Colonic mucosa (tissue), 4 donors: ENCODE measurements at places on chromosomes 13 and 19. TPM values are rescaled to one million over a fixed set of nuclear protein-coding genes. Genes with fewer than 3 reads are reported as not detected.

- no peaks in the 10 kb centered on the region for H3K36me3 ChIP-seq
- H3K27me3 ChIP-seq = no peaks in the 10 kb centered on the region
- H3K4me3 ChIP-seq = no peak overlapping the region
- no peaks in the 10 kb centered on the region for H3K4me1 ChIP-seq
Observed at GRCh38 chr13:24361113-24361512, 51.7 kb downstream of the C1QTNF9 start.

GRCh38 chr13:59086147-59086546, 1077.6 kb downstream of the DIAPH3 start:
- no peak overlapping the region for H3K27ac ChIP-seq
- no peaks in the 10 kb centered on the region for H3K27me3 ChIP-seq
- DNase-seq = no peak
- H3K36me3 ChIP-seq = no peaks in the 10 kb centered on the region
- no peak overlapping the region for H3K4me3 ChIP-seq
- H3K4me1 ChIP-seq = no peaks in the 10 kb centered on the region

DNA sequence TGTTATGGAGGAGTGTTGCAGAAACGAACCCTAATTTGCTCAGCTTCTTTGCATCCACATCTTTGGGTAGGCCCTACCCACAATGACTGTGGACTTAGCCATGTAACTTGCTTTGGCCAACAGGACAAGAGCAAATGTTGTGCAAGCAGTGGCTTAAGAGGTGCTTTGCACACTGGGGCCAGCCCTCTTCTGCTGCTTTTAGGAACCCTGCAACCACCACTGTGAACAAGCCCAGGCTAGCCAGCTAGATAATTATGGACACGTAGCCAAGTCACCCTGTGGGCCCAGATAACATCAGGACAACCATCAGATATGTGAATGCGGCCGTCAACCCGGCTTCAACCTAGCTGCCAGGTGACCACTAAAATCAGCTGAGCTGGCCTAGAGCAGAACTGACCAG, 17.1 kb downstream of the C19orf47 start:
- no peak overlapping the region for H3K4me3 ChIP-seq
- no peak overlapping the region for H3K27ac ChIP-seq
- no peaks in the 10 kb centered on the region for H3K36me3 ChIP-seq
- no peaks in the 10 kb centered on the region for H3K4me1 ChIP-seq
- no peaks in the 10 kb centered on the region for H3K27me3 ChIP-seq
- DNase-seq = no peak

DNA sequence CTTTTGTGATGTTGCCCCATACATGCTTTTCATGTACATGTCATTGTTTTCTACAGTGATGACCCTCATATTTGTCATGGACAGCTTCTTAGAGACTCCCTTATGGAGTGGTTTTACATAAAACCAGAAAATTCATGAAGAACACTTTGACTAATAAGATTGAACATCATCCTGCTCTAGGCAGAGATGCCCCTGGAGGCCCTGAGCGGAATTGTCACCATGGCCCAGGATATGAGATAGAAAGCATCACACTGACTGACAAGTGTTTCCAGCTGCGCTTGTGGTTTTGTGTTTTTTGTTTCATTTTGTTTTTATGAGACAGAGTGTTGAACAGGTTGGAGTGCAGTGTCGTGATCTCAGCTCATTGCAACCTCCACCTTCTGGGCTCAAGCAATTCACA, 22.2 kb downstream of the ZNF701 start:
- H3K27me3 ChIP-seq = no peaks in the 10 kb centered on the region
- DNase-seq = no peak
- no peak overlapping the region for H3K4me3 ChIP-seq
- no peak overlapping the region for H3K27ac ChIP-seq

DNA sequence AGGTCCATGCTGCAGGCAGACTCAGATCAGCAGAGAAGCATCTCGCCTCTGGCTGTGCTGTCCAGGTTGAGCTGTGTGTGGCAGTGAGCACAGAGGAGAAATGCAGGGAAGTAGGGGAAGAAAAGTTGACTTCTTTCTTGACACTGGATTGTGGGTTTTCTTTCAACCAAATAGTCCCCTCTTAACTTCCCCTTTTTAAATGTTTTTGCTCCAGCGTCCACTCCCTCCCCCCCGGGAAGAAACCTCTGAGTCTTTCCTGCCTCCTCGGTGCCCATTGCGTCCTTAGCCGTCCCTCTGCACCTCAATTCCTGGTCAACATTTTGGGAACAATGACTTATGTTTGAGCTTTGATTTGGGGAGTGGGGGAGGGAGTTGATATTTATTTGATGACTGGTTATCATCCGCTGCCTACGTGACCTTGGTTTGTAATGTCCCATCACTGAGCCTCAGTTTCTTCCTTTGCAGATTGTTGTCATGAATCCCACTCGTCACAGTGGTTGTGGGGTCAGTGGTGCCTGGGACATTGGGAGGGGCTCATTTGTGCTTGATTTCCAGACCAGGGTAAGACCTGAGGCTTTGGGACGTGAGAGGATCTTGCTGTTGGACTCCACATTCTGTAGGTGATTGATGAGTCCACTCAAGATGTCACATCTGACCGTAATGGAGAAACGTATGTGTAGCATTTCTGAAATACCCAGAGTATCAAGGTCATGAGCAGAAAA, at the start of gene LILRB2:
Gene LILRB2, minus strand, starts transcription at position 104 of the 722 bp plus-strand sequence. CDS start 614 bp downstream, outside the sequence.
- no peaks in the 10 kb centered on the region for H3K4me1 ChIP-seq
- H3K36me3 ChIP-seq = no peaks in the 10 kb centered on the region
- no peak within 1 kb of the TSS for H3K27ac ChIP-seq
- peak within 1 kb of the TSS; percentile 15 for H3K4me3 ChIP-seq

GRCh38 chr19:31349160-31349881, at the start of gene TSHZ3:
Gene TSHZ3 (minus strand): TSS chr19:31349436. CDS start chr19:31349219, 217 bp downstream.
- no peaks in the 10 kb centered on the region for H3K4me1 ChIP-seq
- H3K27ac ChIP-seq = peak within 1 kb of the TSS; percentile 79
- peak; percentile 67 for DNase-seq
- H3K36me3 ChIP-seq = no peaks in the 10 kb centered on the region

- H3K27me3 ChIP-seq = no peaks in the 10 kb centered on the region
- DNase-seq = no peak
- peaks cover 7% of the 10 kb centered on the region for H3K4me1 ChIP-seq
- H3K27ac ChIP-seq = no peak overlapping the region
- H3K4me3 ChIP-seq = no peak overlapping the region
- peaks cover 42% of the 10 kb centered on the region for H3K36me3 ChIP-seq
Observed at GRCh38 chr19:6418562-6418932, 6.1 kb downstream of the KHSRP start.

- no peak for DNase-seq
- H3K36me3 ChIP-seq = no peaks in the 10 kb centered on the region
- H3K27me3 ChIP-seq = no peaks in the 10 kb centered on the region
- no peak overlapping the region for H3K27ac ChIP-seq
- no peak overlapping the region for H3K4me3 ChIP-seq
- H3K4me1 ChIP-seq = no peaks in the 10 kb centered on the region
Observed at GRCh38 chr13:48615049-48615448, 38.7 kb upstream of the CYSLTR2 start.

DNA sequence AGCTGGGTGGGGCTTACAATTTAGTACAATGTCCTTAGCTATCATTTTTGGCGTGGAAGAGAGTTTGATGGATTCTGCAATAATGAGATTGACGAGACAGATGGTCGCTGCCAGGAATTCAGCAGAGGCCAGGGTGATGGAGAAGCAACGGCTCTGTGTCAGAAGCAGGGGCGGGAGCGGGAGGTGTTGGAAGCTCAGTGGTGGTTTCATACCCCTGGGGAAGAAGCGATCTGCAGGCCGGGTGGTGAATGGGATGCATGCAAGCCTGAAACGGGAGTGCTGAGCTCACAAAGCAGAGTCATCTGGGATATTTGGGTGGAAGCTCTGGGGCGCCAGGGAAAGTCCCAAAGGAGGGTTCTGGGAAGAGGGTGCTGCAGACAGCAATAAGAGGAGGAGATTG, 370.8 kb downstream of the ZNF536 start:
- H3K4me1 ChIP-seq = no peaks in the 10 kb centered on the region
- no peak overlapping the region for H3K4me3 ChIP-seq
- no peak for DNase-seq
- H3K27me3 ChIP-seq = no peaks in the 10 kb centered on the region
- H3K36me3 ChIP-seq = no peaks in the 10 kb centered on the region
- H3K27ac ChIP-seq = no peak overlapping the region

- H3K27me3 ChIP-seq = no peaks in the 10 kb centered on the region
- DNase-seq = no peak
- no peak overlapping the region for H3K4me3 ChIP-seq
- no peaks in the 10 kb centered on the region for H3K4me1 ChIP-seq
- no peaks in the 10 kb centered on the region for H3K36me3 ChIP-seq
Observed at GRCh38 chr19:45999653-46000121, 4.4 kb downstream of the CCDC61 start.

GRCh38 chr19:40813182-40813581, 14.2 kb downstream of the EGLN2 start:
- no peak overlapping the region for H3K4me3 ChIP-seq
- DNase-seq = no peak
- H3K27ac ChIP-seq = no peak overlapping the region
- H3K4me1 ChIP-seq = no peaks in the 10 kb centered on the region
- H3K36me3 ChIP-seq = peaks cover 4% of the 10 kb centered on the region

DNA sequence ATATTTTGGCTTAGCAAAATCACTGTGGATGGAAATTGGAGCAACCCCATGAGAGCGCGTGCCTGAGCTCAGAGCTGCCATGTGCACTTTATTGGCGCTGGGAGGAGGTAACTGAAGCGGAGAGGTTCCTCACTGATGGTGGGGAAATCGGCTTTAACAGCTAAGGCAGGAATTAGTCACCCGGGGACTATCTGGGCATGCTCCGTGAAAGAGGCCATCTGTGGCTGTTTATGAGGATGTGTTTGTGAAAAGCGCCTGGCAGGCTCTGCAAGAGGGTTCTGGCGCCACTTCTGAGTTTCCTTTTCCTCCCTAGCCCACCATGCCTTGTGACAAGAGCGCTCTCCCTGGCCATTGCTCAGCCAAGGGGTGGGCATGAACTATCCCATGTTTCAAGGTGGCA, 815.6 kb downstream of the UQCRFS1 start:
- no peak for DNase-seq
- no peak overlapping the region for H3K4me3 ChIP-seq
- no peak overlapping the region for H3K27ac ChIP-seq
- no peaks in the 10 kb centered on the region for H3K4me1 ChIP-seq
- no peaks in the 10 kb centered on the region for H3K36me3 ChIP-seq
- no peaks in the 10 kb centered on the region for H3K27me3 ChIP-seq

DNA sequence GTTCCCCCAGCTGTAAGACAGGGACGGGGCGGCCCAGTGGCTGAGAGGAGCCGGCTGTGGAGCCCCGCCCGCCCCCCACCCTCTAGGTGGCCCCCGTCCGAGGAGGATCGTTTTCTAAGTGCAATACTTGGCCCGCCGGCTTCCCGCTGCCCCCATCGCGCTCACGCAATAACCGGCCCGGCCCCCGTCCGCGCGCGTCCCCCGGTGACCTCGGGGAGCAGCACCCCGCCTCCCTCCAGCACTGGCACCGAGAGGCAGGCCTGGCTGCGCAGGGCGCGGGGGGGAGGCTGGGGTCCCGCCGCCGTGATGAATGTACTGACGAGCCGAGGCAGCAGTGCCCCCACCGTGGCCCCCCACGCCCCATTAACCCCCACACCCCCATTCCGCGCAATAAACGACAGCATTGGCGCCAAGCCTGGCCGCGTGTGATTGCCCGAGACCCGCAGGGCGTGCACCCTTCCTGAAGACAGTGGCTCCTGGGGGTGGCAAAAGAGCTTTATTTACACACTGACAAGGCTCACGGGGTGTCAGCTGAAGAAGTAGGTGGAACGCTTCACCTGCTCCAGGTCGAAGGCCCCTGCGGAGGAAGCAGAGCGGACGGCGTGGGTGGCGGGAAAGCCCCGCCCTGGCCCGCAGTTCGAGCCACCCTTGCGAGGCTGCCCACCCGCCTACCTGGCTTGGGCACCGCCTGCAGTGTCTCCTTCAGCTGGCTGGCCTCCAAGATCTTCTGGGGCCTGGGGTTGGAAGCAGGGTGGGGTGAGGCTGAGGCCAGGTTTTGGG, 16.4 kb downstream of the POLRMT start:
- no peak overlapping the region for H3K27ac ChIP-seq
- peaks cover 4% of the 10 kb centered on the region for H3K27me3 ChIP-seq
- H3K36me3 ChIP-seq = peaks cover 5% of the 10 kb centered on the region
- H3K4me1 ChIP-seq = no peaks in the 10 kb centered on the region
- no peak overlapping the region for H3K4me3 ChIP-seq

- no peaks in the 10 kb centered on the region for H3K36me3 ChIP-seq
- no peaks in the 10 kb centered on the region for H3K4me1 ChIP-seq
- no peak overlapping the region for H3K4me3 ChIP-seq
- H3K27ac ChIP-seq = no peak overlapping the region
- no peak for DNase-seq
Observed at GRCh38 chr13:50585674-50586413, 257.6 kb downstream of the DLEU7 start.

GRCh38 chr13:100534911-100535310, 53.7 kb downstream of the GGACT start:
- H3K4me1 ChIP-seq = no peaks in the 10 kb centered on the region
- no peak for DNase-seq
- no peaks in the 10 kb centered on the region for H3K36me3 ChIP-seq
- H3K27ac ChIP-seq = no peak overlapping the region
- no peak overlapping the region for H3K4me3 ChIP-seq

GRCh38 chr19:40588110-40588854, 11.6 kb downstream of the SHKBP1 start:
- no peaks in the 10 kb centered on the region for H3K27me3 ChIP-seq
- no peak for DNase-seq
- no peak overlapping the region for H3K27ac ChIP-seq
- no peaks in the 10 kb centered on the region for H3K36me3 ChIP-seq
- no peaks in the 10 kb centered on the region for H3K4me1 ChIP-seq

- no peak for DNase-seq
- H3K4me3 ChIP-seq = no peak overlapping the region
- no peaks in the 10 kb centered on the region for H3K27me3 ChIP-seq
- no peaks in the 10 kb centered on the region for H3K36me3 ChIP-seq
- no peak overlapping the region for H3K27ac ChIP-seq
- no peaks in the 10 kb centered on the region for H3K4me1 ChIP-seq
Observed at GRCh38 chr19:38278751-38279150, 14.4 kb downstream of the SPINT2 start.

- H3K4me1 ChIP-seq = no peaks in the 10 kb centered on the region
- H3K36me3 ChIP-seq = no peaks in the 10 kb centered on the region
- no peak for DNase-seq
- no peak overlapping the region for H3K27ac ChIP-seq
- H3K27me3 ChIP-seq = no peaks in the 10 kb centered on the region
Observed at GRCh38 chr19:50460161-50460765, 16.0 kb upstream of the EMC10 start.

- DNase-seq = no peak
- H3K4me3 ChIP-seq = no peak overlapping the region
- H3K4me1 ChIP-seq = no peaks in the 10 kb centered on the region
- H3K27me3 ChIP-seq = no peaks in the 10 kb centered on the region
Observed at GRCh38 chr13:47038188-47038587, 141.3 kb upstream of the HTR2A start.

KLK14 gene
- 0.52 TPM for total RNA-seq

NANOS3 gene
- total RNA-seq = not detected

PCDH20 gene
- total RNA-seq = 7.8 TPM

FCER2 gene
- 1.3 TPM for total RNA-seq

DNAAF3 gene
- total RNA-seq = 1.6 TPM

ZNF723 gene
- total RNA-seq = not detected

ZSWIM4 gene
- 2.9 TPM for total RNA-seq

ICAM4 gene
- 0.37 TPM for total RNA-seq

ARL11 gene
- 0.84 TPM for total RNA-seq

SPACA4 gene
- not detected for total RNA-seq

TPM4 gene
- 388 TPM for total RNA-seq

ZNF610 gene
- total RNA-seq = 1.6 TPM

CGB5 gene
- not detected for total RNA-seq
